RWPE1 (cell line): ENCODE measurements at places on chromosomes 2 and 18.

- peak; percentile 34 for DNase-seq
Observed at GRCh38 chr2:112725545-112726457, 5.0 kb downstream of the NT5DC4 start.

GRCh38 chr2:163246135-163246534 is 407.6 kb upstream of the KCNH7 start:
- DNase-seq = no peak

DNA sequence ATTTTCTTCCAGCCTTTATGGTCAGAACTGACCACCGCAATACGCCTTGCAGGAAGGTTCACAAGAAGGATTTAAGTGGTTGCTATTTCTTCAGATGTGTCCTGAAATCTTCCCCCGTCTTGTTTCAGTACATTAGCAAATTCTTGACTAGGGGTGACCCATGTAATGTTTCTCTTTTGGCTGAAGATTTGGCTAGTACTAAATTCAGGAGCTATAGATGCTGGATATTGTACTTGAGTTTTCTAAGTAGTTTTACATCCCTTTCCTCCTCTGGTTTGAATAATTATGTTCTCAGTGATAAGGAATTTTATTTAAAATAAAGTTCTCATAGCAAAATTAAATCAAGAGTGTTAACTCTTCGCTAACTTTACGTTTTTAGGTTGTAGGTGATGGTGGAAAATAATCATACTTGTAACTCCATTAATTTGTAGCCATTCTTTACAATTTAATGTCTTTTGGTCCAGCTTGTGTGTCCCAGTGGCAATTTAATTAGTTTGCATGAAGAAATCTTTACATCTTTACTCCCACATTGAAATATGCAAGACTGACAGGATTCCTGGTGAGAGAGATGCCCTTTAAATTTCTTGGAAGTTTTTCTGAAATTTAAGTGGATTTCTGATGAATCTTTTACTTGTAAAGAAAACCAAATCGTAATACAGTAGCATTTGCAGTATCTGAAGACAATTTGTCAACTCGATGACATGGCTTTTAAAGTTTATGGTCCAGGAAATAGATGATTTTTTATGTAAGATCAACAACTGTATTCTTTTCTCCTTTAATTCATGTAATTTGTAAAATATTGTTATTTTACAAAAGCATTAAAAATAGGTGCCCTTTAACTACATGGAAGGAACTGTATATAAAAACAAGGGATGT is 2.8 kb downstream of the PHLPP1 start:
- no peak for DNase-seq

GRCh38 chr18:68316636-68317035 is 398.3 kb downstream of the TMX3 start:
- no peak for DNase-seq

- peak; percentile 23 for DNase-seq
Observed at GRCh38 chr18:47756364-47757016, 174.0 kb downstream of the SMAD2 start.

GRCh38 chr2:201855356-201855755 is 49.0 kb downstream of the CDK15 start:
- DNase-seq = no peak

DNA sequence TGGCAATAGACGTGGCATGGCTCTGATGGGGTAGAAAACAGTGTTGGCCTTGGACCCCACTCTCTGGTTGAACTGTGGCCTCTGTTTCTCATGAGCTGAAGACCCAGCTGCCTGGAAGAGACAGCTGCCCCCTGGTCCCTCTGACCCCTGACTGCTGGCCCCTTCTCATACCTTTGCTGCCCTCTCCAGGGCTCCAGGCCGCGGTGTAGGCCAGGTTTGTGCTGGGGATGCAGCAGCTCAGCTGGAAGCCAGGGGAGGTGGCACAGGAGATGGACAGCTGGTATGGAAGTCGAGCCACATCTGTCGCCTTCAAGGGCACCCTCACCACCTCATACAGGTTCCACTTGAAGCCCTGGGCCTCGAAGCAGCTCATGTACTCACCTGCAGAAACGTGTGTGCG is 31.7 kb upstream of the SELENOI start:
- DNase-seq = no peak

DNA sequence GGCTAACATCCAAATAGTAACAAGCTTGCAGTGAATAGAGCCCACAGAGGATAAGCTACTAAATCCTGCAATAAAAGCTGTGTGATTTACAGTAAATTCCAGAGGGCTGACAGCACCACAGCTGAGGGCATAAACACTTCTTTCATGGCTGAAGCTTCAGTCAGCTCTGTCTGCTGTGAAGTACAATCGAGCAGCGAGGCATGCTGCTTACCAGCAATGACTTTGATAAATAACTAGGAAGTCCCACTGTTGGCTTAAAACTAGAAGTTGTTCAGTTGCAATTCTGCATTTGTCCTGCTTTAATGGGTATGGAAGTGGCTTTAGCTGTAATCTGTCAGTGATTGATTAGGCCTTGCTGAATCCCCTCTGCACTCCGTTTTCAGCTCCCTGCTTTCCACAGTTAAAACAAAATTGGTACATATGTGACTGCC is 65.2 kb upstream of the FIGN start:
- DNase-seq = no peak

DNA sequence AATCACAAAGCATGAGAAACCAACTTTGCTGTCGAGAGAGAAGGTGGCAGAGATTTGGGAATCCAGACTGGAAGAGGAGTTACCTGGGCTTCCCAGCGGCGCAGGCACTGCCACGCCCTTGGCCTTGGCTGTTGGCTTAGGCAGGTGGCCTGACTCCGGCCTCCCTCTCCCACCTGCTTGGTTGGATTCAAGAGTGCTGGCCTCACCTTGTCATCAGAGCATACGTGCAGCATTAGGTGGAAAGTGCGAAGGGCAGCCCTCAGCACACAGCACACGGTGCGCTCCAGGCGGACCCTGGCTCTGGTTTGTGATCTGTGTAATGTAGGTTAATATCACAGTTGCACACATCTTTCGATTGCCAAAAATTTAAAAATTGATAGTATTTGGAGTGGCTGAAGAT is 19.2 kb upstream of the ASB1 start:
- DNase-seq = no peak

DNA sequence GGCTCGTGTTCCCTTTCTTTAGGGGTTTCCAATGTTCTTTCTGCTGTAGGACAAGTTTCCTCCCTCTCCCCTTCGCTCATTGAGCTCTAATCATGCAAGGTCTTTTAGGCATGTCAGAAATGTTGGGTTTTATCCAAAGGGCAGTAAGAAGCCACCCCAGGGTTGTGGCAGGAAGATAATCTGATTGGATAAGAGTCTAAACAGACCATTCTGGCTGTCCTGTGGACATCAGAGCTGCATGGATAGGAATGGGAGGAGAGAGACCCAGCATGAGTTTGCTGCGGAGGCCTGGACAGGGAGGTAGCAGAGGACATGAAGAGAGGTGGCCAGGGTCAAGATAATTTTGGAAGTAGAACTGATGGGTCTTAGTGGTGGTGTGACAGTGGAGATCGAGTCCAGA is 88.2 kb downstream of the ACKR3 start:
- DNase-seq = no peak

GRCh38 chr18:45111502-45111848 is 430.8 kb downstream of the SETBP1 start:
- DNase-seq = no peak

GRCh38 chr2:177093371-177093770 is 119.2 kb upstream of the HNRNPA3 start:
- no peak for DNase-seq

GRCh38 chr2:231355508-231356465 is 39.7 kb upstream of the B3GNT7 start:
- no peak for DNase-seq

DNA sequence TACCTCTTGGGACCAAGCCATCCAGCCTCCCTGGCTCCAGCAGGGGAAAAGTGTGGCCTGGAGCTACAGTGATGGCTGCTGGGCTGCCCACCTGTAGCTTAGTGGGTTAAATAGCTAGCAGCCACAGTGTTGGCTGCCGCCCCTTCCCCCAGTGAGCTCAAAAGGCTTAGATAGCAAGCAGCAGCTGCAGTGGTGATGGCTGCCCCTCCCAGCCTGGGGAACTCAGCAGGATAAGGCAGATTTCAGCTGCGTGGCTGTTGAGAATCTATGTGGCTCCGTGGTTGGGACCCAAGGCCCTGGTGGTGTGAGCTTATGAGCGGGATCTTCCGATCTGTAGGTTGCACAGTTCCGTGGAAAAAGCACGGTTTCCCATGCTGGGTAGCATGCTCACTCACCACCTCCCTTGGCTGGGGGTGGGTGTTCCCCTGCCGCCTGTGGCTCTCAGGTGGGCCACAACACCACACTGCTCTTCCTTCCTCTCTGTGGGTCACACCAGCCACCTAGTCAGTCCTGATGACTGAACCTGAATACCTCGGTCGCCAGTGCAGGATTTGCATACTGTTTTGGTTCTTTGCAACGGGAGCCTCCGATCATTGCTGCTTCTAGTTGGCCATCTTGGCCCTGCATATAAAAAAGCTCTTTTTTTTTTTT is 946.5 kb upstream of the FAM98A start:
- no peak for DNase-seq

DNA sequence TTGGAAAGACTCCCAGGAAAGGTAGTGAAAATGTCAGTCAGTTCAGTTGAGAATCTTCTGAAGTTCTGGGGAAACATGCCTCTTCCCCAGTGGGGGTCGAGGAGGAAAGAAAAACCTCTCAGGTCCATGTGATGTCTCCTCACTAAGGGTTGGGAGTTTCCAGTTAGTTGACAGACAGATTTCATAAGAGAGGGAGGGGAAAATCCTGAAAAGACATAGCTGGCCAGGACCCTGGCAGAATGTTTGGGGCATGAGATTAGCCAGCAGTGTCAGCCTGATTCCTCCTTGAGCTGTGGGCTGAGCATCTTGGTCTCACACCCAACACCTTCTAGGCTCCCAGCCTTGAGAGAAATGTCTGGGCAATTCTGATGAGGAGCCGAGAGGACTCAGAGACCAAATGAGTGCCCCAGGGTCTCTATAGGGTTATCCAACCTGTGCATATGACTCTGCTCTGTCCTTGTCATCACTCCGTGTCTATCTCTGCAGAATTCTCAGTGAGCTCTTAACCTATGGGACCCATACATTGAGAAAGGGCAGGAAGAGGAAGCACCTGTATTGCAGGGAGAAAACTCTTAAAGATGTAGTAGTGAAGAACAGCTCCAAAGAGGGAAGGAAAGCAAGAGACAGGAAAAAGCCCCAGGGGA is 13.9 kb downstream of the BMP10 start:
- no peak for DNase-seq

DNA sequence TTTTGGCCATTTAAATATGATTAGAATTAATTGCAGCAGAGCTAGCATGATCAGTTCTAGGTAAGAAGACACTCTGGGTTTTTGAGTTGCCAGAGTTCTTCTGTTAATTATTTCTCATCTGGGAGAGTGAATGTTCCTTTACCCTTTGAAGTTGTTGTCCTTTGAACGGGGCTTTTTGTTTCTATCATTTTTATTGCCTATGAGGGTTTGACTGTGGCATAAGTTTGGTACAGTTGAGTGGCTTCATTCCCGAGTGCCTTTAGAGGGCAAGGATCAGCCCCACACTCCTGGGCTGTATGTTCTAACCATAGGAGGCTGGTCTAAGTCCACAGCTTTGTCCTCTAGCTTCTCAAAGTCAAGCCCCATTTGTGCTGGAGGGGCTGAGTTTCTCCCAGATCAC is 804.3 kb downstream of the KCNJ3 start:
- no peak for DNase-seq

DNA sequence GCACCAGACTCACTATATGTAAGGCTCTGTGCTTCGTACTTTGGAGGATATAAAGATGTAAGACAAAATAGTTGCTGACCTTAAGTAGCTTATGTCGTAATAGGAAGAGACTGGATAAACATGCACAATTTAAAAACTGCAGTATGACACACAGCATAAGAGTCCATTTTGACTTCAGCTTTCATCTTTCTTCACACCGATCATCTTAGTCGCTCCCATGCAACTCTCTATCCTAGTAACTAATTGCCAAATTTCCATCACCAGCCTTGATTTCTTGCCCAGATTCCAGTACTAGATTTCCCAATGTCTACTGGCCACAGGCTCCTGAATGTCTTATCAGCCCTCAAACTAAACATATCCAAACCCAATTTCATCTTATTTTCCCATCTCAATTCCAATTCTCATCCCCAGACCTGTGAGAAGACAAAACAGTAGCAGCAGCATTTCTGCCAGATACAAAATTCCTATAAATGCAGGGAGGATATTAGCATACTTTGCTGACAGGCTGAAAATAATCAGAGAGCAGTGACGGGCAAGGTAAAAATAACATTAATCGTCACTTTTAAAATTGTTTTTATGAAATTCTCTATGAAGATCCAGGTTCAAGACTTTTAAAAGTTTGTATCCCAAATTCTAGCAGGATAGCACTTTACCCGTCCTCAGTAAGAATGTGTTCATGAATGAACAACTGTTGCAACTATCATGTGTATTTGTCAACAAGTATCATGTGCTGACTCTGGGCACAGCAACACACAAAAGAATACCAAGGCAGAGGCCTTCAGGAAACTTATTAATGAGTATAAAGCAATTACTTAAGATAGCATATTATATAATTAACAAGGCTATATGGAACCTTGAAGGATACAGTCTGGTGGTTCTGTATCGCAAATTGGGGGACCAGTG is 42.2 kb downstream of the KIDINS220 start:
- DNase-seq = no peak

- peak; percentile 32 for DNase-seq
Observed at GRCh38 chr2:224948859-224949258, 93.4 kb downstream of the DOCK10 start.

DNA sequence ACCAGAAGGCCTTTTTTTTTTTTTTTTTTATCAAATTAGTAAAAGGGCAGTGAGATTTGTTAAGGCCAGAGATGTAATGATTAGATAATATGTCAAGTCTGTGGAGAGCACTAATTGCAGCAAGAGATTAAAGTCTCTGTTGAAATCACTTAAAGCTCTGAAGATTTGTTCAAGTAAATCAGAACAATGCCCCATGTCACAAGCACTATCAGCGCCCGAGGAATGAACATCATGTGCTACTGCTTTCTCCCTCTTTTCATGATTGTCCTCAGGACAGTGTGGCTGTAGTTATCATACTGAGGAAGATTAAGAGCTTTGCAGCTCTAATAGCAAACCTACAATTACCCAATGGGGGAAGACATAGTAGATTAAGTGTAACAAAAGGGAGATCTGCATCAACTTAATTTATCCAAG is 71.1 kb downstream of the TDRD15 start:
- DNase-seq = no peak

DNA sequence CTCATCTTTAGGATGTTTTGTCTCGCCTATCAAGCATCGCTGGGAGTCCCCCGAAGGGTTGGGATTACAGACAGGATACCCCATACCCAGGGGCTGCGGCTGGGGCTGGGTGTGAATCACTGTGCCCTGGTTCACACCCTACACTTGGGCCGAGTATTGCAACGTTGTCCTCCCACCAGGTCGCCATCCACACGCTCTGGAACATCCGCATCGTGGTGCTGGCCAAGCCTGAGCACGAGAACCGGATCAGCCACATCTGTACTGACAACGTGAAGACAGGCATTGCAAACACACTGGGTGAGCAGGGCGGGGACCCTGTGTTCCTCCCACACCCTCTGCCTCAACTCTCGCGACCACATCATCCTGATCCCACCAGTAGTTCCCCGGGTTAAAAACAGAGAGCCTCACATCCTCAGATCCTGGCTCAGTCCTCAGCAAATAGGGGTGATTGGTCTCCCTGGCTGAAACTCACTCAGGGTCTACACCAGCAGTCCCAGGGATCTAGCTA is 87.3 kb upstream of the ATG16L1 start:
- no peak for DNase-seq
